ENCODE measurements at places on chromosomes 1 and 21. TPM values are rescaled to one million over a fixed set of nuclear protein-coding genes. Genes with fewer than 3 reads are reported as not detected.

DCDC2B gene
- not detected for total RNA-seq

KRTAP12-2 gene
- total RNA-seq: not detected

UMODL1 gene
- not detected for total RNA-seq

MTARC1 gene
- 35.2 TPM for total RNA-seq

Data from tibial nerve (tissue), 4 donors.